Pancreas (tissue), 10 donors: ENCODE measurements at places on chromosomes 12 and 14. TPM values are rescaled to one million over a fixed set of nuclear protein-coding genes. Genes with fewer than 3 reads are reported as not detected.

GLIPR1L2 gene
- total RNA-seq: 0.58 TPM

DNA sequence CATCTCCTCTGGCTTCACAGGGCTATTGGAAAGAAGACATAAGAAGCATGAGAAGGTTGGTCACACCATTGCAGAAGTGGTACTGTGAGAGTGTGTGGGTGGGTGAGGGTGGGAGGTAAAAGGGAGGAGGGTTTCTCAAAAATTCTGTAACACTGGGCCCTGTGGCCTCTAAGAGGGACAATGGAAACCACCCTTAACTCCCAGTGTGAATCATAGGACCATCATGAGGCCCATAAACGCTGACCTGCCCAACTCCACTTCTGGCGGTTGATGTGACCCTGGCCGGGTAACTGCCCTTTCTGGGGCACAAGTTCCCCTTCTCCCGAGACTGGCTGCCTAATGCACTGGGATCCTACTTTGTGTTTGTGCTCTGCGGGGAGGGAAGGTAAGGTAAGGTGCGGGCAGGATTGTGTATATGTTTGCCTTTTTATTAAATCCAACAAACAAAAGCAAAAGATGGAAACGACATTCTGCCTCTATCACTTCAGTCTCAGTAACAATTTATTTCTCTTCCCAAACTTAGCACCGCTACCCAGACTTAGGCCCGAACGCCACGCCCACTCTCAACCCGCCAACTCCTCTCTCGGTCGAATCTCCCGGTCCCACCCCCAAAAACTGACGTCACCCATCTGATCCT lies 551 bp downstream of the METTL1 start:
- peak; percentile 91 for DNase-seq

DNA sequence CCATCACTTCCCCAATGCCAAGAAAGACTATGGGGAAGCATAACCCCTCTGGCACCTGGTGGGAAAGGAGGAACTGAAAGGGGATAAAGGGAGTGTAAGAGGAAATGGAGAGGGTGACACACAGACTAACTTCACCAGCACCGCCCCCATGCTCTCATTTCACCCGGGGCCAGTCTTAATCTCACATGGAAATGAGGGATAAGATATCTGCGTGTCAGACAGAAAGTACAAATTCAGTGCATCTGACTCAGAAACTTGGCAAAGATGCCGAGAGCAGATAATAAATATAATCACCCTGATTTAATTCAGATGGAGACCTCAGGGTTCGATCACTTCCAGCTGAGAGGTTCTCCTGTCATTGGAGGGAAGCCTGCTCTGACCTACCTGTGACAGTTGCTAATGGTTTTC lies 191.6 kb downstream of the DUSP6 start:
- peak; percentile 8 for DNase-seq

DNA sequence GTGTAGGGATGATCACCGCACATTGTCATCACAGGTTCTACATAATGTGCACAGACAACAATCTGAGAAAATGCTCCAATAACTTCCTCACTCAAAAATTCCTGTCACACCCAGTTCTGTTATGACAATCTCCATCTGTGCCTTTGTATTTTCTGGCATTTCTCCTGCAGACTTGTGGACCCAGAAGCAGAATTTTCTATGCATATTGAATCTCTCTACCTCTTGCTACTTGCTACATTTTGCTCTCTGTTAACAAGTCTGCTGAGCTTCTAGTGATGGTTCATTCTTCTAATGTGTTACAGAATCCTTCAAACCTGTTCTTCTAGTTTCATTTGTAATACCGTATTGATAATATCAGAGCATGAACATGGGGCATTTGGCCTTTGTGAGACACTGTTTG lies 127.8 kb upstream of the PTPRQ start:
- no peak for DNase-seq

GRCh38 chr14:93976477-93977057 lies at the start of gene ASB2:
TSS of gene ASB2 (minus strand) at chr14:93976570. CDS start at chr14:93964539, 12,031 bp downstream.
- no peak for DNase-seq

DNA sequence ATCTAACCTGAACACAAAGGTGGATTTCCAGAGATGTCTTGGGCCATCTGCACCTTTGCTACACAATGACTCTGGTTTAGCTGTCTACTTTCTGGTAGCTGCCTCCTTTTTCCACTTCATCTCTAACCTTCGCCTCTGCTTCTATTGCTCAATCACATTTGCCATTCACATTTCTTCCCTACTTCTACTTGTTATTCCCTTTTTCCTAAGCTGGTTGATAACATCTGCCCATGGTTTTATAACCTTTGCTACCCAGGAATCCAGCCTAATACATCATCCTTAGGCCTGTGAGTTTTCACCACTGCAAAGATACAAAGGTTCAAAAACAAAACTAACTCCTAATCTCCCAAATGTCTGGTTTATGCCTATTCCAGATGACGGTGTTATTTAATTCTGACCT lies 13.2 kb downstream of the SPPL3 start:
- DNase-seq: no peak

GRCh38 chr14:92906823-92907222 lies 16.1 kb upstream of the CHGA start:
- DNase-seq: no peak

DNA sequence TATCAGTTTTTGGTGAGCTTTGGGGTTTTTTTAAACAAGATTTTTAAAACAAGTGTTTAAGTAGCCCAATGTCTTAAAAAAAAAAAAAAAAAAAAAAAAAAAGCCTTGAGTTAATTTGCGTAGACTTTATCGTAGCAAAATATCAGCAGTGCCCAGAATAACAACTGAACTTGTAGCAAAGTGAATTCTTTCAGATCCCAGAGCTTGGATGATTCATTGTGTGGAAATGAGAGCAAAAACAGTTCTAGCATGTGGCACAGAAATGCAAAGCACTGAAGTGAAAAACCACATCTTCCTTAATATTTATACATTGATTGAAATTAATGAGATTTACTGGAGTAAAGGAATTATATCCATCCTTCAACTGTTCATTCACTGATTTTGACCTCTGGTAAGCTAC lies 258.1 kb downstream of the EGLN3 start:
- no peak for DNase-seq
